AG09319 (cell line): ENCODE measurements at places on chromosomes 1 and 21.

- DNase-seq: no peak
These were observed 128.2 kb downstream of the EIF4G3 start for GRCh38 chr1:21048462-21048861.

- no peak for DNase-seq
These were observed 200.8 kb upstream of the ST6GALNAC5 start for GRCh38 chr1:76666499-76666898.

- DNase-seq: no peak
These were observed 1753.4 kb downstream of the MRPL39 start for GRCh38 chr21:23853796-23854379.

DNA sequence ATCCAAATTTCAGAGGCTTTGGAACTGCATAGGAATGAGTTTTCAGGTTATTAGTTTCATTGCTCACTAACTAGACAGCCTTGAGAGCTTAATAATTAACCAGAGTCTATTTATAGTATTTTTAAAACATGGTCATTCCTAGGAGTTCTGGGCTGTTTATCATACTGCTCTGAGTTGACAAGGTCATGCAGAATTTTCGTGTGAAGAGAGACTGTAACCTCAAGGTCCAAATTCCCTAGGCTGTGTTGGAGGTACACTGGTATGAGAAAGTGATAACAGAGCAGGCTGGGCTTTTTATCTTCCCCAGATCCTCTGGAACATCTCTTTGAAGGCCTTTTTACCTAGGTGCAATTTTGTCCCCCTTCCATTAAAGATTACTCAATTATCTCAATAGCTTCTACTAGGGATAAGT, 736.3 kb downstream of the LTN1 start:
- DNase-seq: no peak

- DNase-seq: no peak
These were observed 89.9 kb downstream of the RASAL2 start for GRCh38 chr1:178183796-178184195.

DNA sequence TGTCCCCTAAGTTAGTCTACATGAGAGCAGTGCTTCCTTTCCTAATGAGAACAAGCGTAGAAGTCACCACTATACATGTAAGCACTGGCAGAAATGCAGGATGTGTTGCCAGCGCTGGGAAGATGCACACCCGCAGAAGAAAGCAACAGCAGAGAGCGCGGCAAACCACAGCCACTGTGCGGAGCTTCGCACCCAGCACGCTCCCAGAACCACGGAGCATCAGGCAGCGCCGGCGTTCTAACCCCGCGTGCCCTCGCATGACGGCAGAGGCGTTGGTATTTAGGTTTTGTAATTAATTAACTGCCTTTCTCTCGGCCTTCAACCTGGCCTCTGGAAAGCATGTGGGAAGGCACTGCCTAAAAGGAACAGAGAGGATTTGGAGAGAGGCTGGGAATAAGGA, 69.1 kb downstream of the OLIG1 start:
- DNase-seq: no peak

DNA sequence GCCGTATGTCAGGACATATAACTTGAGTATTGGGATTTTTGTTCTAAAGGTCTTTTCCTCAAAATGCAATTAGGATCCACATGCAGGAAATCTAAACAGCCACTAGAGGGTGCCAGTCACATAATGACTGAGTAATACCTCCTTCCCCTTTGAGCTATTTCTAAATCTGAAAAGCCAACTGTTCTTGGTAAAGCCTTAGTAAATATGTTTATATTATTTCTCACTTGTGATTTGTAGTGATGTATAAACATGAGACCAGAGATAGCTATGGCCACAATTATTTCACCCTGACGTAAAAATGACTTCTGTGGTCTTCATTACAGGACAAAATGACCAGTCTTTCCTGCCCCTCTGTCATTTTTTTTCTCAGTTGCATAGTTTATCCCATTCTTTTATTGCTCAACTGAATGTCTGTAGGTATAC, 41.0 kb upstream of the DR1 start:
- DNase-seq: peak; percentile 44

DNA sequence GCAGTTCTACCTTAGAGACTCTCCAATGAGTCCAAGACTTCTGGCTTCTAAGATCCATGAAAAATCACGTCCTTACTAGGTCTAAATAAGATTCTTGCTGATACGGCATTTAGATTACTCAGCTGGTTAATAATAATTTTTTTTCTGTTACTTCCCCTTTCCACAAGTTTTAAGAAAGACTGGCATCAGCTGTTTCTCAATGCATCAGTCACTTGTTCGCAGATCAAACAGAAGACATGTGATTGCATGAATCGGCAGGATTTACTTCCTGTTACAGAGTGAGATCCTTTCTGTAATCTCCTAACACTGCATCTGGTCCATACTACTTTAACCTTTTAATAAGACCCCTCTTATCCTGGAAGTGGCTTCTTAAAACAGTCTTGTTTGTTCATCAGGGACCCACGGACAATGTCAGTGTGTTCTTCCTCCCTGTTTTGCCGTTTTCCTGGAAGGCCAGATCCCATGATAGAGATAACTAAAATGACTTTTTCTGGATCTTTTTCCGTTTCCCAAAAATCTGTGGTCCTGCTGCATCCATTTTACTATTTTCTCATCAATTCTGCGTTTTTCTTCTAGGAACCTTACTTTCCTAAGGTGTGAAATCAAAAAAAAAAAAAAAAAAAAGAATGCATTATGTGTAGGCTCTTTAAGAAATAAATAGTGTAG, 6.1 kb downstream of the NPL start:
- no peak for DNase-seq

DNA sequence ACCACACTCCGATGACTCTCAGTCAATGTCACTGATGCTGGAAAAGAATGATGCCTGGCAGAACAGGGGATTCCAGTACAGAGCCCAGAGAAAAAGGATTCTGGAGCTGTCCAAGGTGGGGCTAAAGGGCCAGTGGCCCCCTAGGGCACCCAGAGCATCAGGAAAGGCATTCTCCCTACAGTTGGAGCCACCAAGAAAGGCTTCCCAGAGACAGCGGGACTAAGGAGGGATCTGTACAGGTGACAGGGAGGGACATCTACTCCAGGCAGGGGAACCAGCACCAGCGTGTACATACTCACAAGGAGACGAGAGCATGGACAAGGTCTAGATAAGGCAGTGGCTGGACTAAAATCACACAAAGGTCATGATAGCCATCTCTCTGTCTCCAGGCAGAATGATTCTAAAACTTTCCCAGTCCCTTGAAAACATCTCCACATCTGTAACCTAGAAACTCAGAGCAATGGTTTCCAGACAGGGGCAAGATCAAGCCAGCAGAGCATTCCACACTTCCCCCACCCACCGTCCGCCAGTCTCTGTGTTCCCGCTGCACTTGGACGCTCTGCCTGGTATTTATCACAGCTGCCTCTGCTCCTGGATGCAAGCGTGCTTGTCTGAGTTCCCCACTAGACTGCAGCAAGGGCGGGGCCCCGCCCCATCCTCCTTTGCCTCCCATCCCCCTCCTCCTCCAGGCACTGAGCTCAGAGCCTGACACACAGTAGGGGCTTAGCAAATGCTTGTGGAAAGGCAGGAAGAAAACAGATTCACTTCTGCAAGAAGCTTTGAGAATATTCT, 111.6 kb upstream of the ZC3H12A start:
- DNase-seq: no peak

GRCh38 chr1:96472471-96472870, 249.1 kb upstream of the PTBP2 start:
- no peak for DNase-seq

DNA sequence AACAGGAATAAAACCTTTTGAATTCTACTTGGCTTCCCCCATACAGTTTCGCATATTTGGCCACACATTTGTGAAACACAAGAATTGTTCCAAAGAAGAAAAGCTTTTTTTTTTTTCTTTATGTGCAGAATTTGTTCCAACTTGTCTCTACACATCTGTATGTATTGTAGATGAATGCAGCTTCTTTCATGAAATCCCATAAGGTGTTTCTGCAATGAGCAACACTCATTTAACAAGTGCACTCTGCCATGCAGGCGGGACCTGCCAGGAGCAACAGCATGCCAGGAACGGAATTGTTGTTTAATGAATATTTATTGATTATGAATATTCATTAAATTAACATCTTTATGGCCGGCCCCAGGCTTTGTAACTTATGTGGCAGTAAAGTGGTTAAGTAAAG, 1075.0 kb downstream of the TTLL7 start:
- no peak for DNase-seq

DNA sequence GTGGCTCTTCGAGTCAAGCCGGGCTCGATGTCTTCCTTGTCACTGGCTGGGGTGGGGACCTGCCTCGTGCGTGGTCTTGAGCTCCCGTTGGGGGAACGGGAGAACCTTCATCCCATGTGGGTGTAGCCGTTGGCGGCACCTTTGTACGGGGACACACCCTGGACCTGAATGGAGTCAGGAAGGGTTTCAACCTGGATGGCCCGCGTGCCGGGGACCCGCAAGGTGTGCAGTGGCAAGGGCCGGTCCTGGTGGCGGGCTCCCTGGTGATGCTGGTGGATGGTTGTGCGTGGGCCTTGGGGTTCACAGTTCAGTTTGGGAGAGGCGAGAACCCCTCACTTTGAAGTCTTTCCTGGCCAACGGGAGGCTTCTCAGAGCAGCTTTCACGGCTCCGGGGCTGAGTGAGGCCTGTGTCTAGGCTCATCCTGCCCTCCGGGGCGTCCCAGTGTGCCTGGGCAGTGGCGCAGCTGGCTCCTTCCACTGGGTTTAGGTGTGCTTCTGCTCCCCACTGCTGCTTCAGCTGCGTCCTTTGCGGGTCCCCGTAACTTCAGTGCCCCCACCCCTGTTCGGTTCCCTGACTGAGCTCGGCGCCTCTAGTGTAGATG, 11.4 kb downstream of the SKI start:
- DNase-seq: no peak

- DNase-seq: no peak
These were observed 132.9 kb upstream of the RAB4A start for GRCh38 chr1:229138058-229138457.

- no peak for DNase-seq
These were observed 152.5 kb downstream of the TIAM1 start for GRCh38 chr21:31191553-31191952.

GRCh38 chr1:233981042-233981675, 76.7 kb downstream of the SLC35F3 start:
- DNase-seq: no peak

- DNase-seq: no peak
These were observed 10.3 kb upstream of the CFAP126 start for GRCh38 chr1:161378014-161378413.

DNA sequence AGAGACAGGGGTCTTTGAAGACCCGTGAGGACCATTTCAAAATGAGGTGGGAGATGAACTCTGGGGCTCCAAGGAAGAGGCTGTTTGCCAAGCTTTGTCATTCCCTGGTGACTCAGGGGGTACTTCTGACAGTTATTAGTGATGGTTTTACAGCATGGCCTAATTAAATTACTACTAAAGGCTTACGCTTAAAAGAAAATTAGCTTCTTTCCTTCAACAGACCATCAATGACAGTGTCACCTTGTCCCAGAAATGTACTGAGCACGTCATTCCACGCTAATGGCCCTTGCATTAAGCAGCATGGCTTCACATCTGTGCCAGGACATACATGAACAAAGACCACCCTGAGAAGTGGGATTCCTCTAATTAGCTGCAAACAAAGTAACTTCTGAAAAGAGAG, 5.1 kb upstream of the UTS2 start:
- no peak for DNase-seq

DNA sequence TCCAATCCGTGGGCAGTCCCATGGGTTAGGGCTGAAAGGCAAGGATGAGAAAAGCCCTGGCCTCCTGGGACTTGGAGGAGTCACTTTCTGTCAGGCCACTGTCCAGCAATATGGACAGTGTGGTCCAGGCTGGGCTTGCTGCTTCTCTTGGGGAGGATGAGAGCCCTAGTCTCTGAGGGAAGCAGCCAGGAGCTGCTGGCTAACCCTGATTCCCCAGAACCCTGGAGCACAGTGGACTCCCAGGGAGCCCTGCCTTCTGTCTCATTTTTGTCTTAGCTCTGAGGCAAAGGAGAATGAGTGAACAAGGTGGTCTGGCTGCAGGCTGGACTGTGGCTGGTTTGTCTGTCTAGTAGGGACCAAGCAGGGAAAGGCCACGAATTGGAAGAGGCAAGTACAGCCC, 23.8 kb upstream of the EDN2 start:
- DNase-seq: no peak

DNA sequence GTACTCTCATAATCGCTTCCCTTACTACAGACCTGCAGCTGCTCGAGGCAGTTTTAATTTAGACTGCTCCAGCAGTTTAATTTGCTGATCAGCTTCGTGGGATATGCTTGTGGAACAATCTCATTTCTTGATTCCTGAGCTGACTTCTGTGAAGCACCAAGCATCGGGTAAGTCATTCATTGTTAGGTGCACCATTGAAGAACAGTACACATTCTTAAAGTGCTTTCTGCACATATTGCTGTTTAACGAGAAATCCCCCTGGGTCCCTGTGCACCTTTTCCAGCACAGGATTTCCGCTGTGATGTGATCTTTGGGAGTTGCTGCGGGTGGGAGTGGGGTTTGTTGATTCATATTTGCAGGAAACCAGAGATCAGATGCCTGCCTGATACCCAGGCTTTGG, 9.1 kb downstream of the GALNT2 start:
- no peak for DNase-seq

DNA sequence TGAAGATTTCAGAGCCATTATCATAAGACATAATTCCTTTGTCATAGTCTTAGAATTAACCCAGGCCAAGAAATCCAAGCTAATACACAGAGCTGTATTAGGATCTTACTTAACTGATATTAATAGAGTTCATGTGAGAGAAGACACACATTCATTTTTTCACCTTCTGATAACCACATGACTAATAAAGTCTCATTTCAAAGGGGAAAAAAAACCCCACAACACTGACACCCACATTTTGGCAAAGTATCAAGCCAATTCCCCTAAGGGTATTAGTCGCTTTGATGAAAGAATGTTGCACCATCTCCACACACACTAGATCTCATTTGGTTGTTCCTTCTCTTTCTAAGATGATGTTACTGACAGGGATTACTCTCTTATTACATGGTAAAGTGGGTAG, 344.4 kb upstream of the ESRRG start:
- no peak for DNase-seq

GRCh38 chr21:28485301-28486022, 507.2 kb downstream of the LTN1 start:
- no peak for DNase-seq
